HepG2 (cell line): ENCODE measurements at places on chromosomes 4 and X. TPM values are rescaled to one million over a fixed set of nuclear protein-coding genes. Genes with fewer than 3 reads are reported as not detected.
A peak's percentile ranks its signal among the peaks of the same experiment; 100 is the strongest.

- no peak for DNase-seq
- H3K27ac ChIP-seq = no peak overlapping the region
- no peaks in the 10 kb centered on the region for H3K4me1 ChIP-seq
- H3K36me3 ChIP-seq = no peaks in the 10 kb centered on the region
Observed at GRCh38 chr4:55330241-55330640, 15.8 kb upstream of the SRD5A3 start.

Gene RBMXL3
- not detected in 2 replicates for total RNA-seq

Gene LAMP2
- 63.0 and 127 TPM in 2 replicates for total RNA-seq

Gene NEUROG2
- total RNA-seq = not detected in 2 replicates

DNA sequence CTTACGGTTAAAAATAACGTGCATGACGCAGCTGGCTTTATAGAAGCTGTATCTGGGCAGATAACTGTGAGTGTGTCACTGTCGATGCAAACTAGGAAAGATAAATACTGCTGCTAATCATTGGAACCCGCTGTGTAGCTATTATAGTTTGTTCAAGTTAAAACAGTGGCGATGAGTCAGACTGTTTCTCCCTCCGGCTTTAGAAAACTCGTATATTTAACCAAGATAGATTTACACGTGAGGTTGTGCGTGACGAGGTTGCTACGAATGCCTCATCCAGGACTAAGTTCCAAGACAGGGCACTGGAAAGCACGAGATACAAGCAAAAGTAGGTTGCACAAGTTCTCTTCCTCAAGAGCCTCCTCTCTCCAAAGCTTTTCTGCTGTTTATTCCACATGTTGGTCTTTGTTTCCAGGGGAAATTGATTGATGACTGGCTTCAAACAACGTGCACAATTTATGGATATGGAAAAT lies 270.7 kb downstream of the FBXW7 start:
- no peaks in the 10 kb centered on the region for H3K27me3 ChIP-seq
- no peak overlapping the region for H3K4me3 ChIP-seq
- H3K4me1 ChIP-seq = peaks cover 8% of the 10 kb centered on the region; the same call in 1 of the 2 replicates
- peak; percentile 21 for DNase-seq
- no peaks in the 10 kb centered on the region for H3K36me3 ChIP-seq
- no peak overlapping the region for H3K27ac ChIP-seq
